Midbrain (tissue), 1 donor: ENCODE measurements at places on chromosomes 7 and 10.

- peak; percentile 57 for DNase-seq
These were observed 10.4 kb downstream of the ATG9B start for GRCh38 chr7:151013733-151014497.

DNA sequence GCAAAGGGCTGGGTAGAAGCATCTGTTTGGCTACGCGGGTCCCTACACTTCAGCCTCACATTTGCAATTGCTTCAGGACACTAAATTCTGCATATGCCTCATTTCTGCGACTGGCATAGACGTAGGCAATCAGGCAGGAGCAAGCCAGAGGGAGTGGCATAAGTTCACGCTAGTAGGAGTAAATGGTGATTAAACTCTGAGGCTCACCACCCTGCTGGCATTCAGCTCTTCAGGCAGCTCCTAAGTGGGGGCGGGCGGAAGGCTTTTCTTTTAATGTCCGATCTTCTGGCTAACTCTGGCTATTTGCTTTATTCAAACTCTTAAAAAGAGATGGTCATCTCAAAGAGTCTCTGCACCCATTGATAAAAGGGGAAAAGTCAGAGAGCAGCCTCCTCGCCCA, 45.3 kb downstream of the RGS10 start:
- no peak for DNase-seq

DNA sequence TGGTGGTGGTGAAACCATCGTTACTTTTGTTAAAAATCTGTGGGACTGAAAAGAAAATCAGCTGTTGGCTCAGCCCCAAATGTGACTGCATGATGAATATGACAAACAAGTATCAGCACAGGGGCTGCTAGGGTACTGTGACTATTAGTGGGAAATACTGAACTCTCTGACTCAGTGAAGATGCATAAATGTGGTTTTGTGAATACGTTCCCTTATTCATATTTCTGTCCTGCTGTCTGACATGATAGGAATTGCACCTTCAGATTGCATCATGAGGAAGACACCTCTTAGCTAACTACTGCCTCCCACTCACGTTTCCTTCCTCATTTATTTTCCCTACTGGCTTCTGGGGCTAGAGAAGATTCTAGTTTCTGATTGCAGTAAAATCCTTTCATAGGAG, 1.4 kb downstream of the CLEC5A start:
- no peak for DNase-seq

DNA sequence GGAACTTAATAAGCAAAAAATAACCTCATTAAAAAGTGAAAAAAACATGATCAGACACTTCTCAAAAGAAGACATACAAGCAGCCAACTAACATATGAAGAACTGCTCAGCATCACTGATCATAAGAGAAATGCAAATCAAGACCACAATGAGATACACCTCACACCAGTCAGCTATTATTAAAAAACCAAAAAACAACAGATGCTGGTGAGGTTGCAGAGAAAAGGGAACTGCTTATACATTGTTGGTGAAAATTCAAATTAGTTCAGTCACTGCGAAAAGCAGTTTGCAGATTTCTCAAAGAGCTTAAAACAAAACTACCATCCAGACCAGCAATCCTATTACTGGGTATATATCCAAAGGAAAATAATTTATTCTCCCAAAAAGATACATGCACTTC, 513.3 kb downstream of the MDFIC start:
- no peak for DNase-seq

DNA sequence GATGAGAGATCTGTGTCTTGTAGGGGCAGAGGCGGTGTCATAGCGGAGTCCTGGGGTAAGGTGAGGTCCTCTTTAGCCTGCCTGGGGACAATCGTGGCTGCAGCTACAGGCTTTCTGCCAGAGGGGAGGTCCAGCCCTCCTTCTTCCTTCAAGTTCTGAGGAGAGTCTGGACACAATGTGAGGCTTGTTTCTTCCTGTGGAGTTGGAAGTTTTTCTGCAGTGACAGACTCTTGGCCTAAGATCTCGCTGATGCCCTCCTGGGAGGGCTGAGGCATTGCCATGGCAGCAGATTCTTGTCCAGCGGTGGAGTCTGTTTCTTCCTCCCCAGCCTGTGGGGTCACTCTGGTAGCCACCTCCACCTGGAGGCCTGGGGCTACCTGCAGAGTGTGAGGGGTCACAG, 4.4 kb downstream of the NACAD start:
- no peak for DNase-seq

GRCh38 chr7:112505495-112505894, 24.7 kb downstream of the LSMEM1 start:
- peak; percentile 20 for DNase-seq

GRCh38 chr7:33459340-33459751, 330.0 kb downstream of the BBS9 start:
- peak; percentile 22 for DNase-seq

DNA sequence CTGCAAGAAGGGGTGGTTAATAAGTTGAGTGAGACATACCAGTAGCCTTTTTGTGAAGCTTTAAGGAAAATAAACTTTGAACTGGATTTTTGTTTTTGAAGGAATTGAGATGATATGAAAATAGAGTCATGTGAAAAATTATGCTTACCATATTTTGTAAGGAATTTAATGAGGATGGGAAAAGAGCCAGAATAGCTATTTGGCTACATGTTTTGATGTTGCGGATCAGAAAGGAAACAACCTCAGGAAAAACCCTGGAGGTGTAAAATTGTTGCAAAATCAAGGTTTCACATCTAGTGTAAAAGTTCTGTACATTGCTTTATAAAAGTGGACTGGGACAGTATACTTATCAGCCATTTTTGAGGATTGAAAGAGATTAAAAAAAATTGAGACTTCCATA, 15.0 kb downstream of the TBC1D12 start:
- no peak for DNase-seq

DNA sequence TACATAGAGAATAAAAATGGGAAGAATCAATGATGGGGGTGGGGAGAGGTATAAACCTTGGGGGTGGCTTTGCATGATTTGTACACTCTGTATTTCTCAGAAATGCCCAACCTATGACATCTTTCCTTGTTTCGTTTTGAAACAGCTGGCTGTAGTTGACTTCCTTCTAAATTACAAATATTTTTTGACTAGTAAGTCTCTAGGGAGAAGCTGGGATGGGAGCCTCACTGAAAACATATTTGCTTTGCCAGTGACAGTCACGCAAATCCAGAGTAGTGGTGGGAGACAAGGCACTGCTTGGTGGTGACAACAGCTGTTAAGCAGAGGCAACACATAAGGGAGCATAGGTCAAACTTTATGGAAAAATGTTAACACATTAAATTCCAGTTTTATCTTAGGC, 440.5 kb downstream of the SEMA3D start:
- DNase-seq = no peak

- DNase-seq = no peak
These were observed 89.3 kb downstream of the SLIT1 start for GRCh38 chr10:97096261-97097083.

DNA sequence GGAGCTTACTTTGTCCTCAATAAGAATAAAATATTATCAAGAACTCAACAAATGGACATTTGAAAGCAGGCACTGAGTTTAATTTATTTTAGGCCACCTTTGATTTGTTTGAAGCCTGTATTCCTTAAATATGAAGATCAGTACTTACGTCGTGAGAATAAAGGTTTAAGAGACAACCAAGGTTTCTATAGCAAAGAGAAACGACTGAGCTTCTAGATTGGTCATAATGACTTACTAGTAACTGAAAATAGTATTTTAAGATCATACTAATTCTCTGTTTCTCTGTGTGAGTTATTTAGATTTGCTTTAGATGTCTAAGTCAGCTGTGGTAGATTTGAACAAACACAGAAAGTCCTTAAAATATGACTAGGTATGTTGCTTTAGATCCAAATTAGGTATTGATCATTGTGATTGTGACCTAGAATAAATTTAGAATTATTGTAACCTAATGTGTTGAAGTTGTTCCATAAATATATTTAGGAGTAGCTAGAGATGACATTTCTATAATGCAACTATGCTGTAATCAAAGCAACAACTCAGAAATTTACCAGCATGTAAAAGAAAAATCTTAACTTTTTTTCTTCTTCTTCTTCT, 2.4 kb upstream of the GLCCI1 start:
- no peak for DNase-seq

DNA sequence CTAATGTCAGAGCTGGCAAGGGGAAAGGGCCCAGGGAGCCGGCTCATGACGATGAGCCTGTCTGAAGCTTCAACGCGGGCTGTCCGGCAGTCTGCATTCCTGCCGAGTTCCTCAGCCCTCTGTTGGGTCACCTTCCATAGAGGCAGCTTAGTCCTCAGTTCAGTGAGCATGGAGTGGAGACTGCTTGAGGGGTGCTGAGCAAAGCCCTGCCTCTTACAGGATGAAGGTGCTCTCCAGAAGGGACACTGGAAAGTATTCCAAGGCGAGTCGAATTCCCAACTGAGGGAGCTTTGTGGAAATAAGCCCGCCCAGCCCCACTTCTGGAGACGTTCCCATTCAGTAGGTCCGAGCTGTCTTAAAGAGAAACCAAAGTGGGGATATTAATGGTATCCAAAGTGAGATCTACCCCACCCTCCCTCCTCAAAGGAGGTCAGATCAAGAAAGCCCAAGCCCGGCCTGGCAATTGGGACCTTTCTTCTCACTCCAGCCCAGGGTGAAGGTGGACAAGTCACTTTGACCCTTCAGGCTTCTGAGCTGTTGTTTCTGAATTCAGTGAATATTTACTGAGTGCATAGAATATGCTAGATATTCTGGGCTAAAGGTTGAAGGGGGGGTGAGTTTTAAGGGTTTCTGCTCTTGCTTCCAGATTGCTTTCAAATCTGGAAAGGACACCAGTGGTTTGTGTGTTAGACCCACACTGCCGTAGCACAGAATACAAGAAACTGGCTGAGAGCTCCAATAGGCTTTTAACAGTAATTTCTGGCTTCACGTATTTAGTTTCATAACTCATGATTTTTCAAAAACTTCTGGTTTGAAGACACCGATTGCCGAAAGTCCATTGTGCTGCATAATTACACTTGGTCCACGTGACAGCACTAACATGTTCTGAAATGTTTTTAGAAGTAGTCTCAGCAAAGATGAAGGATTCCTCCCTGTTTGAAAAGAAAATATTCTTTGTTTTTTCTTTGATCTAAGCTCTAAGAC, 3.5 kb downstream of the EGFR start:
- no peak for DNase-seq

DNA sequence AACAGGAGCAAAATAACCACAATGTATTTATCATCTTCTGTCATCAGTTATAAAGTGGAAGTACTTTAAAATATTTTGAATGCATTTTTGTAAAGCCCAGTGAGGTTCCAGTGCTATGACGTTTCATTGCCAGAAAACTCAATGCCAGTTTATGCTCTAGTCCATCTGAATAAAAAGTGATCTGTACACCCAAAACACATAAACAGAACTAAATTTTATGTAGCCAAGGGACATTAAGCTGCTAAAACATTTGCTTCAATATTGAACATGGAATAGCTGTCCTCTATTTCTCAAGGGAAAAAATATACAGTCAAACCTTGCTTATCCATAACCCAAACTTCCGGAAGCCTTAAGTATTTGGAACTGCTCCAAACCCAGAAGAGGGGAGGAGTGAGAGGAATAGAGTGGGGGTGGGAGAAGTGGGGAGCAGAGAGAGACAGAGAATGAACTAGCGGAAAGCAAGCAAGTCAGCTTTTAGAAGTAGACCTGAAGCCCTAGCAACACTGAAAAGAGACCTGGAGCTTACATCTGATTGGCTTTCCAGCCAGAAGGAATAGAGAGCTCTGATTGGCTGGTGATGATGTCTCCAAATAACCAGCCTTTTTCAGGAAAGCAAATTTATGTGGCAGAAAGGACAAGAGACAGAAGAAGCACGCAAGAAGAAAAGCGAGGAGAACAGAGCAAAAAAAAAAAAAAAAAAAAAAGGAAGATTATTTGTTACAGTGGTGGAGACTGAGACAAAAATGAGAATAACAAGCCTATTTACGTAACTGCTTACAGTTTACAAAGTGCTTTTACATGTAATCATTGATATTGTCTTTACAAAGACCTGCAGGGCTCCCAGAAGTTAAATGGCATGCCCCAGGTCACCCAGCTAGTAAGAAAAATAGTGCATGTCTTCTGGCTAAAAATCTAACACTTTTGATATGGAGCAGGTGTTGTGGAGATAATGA, 196.0 kb downstream of the RNLS start:
- DNase-seq = peak; percentile 73

DNA sequence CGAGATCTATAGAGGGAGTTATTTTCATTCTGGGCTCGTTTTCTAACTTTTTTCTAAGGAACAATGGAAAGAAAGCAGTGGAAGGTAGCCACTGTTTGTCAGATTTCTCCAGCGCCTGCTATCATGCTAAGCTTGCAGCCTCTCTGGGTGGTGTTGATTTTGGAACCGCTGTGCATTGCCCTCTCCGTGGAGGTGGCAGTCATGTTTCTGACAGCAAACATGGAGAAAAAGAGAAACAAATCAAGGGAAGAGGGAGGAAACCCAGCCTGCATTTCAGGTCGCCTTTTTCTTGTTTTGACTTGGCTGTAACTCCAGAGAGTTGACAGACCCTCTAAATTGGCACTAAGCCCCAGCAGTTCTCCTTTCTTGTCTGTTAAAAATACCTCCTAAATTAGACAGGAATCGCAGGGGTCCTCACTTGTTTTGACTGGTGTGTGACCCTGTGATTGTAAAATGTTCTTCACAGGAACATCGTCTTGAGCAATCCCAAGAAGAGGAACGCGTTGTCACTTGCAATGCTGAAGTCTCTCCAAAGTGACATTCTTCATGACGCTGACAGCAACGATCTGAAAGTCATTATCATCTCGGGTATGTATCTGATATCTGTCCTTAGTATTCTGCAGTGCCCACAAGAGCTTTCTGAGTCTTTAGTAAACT, 4.8 kb downstream of the ECHDC3 start:
- DNase-seq = no peak

DNA sequence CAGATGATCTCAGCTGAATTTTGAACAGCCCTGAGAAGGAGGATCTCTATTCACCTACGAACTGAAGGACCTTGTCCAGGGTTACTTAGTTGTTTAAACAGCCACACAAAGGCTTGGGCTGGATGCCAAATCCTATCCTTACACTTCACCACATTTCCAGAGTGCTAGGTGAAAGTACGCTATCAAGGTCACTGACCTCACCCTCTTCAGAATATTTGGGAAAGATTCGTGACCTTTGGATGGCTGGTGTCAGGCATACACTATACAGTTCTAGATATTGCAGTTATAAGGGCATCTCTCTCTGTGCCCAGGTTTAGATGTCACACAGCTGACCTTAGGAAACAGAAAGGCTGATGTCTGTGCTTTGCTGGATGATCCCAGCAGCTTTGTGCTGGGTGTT, 61.2 kb upstream of the ABLIM1 start:
- no peak for DNase-seq
